ENCODE measurements at places on chromosomes 7 and 10.

DNA sequence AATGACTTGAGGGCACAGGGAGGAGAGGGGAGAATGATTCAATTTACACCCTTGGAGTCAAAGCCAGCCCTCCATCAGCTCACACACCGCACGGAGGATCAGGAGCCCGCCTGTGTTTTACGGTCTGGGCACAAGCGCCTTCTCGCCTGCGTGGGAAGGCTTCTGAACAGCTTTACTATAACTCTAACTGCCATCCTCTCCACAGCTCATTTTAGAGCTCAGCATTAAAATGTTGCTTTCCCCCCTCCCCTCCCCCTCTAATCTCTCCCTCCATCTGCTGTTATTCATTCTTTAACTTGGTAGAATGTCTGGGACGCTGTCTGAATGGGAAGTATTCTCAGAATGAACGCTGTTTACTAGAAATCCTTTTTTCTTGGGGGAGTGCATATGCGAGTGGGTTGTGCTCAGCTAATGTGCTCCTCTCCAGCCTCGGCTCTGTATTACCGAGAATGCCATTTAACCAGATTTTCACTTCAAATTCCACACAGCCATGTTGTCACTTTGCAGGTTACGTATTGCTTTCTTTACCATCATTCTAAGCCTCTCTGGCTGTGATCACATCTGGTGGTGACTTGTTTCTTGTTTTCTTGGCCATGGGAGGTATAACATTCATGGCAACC lies 140.1 kb downstream of the GFRA1 start:
- DNase-seq: no peak

- no peak for DNase-seq
These were observed 33.6 kb downstream of the WASL start for GRCh38 chr7:123715198-123715597.

DNA sequence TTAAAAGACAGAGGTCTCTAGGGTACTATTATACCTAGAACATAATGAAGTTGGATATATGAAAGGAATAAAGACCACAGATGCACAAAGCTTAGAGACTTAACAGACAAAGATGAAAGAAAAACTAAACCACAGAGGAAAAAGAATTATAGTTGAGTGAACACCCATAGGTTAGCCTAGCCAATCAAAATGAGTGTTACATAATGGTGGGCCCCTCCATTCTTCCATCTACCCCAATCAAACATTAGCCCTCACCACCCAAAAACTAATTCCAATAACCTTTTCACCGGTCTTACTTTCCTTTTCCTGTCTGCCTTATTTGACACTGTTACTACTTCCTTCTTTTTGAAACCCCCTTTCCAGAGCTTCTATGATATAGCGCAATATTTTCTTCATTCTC lies 130.1 kb downstream of the ELMO1 start:
- no peak for DNase-seq

- no peak for DNase-seq
These were observed 42.4 kb downstream of the C10orf120 start for GRCh38 chr10:122657255-122657654.

GRCh38 chr7:5173496-5173895 lies 16.5 kb upstream of the WIPI2 start:
- no peak for DNase-seq

- no peak for DNase-seq
These were observed 171.4 kb upstream of the NUPR2 start for GRCh38 chr7:56287429-56288138.

DNA sequence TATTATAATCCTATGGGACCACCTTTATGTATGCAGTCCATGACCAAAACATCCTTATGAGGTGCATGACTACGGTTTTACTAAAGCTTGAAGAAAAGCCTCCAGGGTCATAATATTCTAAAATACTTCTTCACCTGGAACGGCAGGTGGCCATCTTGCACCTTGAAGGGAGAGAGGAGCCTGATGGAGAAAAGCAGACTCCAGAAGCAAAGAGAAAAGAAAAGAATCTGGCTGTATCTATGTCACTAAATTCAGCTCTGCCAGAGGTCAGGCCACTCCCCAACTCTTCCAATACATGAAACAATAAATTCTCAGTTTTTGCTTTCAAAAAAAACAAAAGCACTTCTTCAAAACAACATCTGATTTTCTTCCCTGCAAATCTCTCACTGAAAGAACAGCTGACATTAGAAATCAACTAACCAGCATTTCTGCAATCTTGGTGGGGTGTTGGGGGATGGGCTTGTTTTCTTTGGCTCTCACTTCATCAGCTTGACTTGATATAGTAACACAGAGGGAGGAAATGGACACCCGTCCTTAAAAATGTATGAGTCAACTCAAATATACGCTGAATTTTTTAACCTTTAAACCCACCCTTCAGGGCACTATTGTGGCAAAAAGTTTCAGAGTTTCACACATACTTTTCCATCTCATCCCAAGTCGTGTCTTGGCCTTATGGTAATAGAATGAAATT lies 21.7 kb downstream of the HIBADH start:
- DNase-seq: no peak

GRCh38 chr7:83820641-83821040 lies 171.7 kb upstream of the SEMA3E start:
- no peak for DNase-seq

DNA sequence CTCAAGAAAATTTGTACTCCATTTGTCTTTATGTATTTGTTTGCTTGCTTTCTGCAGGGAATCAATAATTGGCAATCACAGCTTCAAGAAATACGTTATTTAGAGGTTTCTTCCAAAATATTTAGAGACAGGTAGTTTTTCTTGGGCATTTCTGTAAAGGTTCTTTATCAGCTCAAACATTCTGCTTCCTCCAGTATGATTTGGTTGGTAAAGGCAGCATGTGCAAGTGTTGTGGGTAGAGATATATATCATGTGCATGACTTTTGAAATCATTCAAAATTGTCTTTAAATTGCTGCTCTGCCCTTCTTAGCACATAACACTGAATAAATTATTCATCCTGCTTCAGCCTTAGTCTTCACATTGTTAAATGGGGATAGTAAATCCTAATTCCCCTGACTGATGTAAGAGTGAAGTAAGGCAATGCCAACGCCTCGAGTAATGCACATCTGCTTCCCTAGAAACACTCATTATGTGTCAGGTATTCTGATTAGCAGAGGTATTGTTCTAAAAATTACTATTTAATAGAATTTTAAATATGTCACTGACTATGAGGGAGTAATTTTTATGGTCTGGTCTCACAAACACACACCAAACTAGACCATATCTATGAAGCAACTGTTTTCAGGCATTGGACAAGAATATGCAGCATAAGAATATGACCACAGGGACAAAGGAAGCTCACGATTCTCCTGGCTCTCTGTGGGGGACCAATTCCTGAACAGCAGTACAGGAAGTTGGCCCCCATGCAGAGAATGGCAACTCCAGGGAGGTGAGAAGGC lies 77.3 kb upstream of the AKR1E2 start:
- no peak for DNase-seq

GRCh38 chr7:107408349-107408748 lies 61.5 kb upstream of the GPR22 start:
- DNase-seq: no peak

DNA sequence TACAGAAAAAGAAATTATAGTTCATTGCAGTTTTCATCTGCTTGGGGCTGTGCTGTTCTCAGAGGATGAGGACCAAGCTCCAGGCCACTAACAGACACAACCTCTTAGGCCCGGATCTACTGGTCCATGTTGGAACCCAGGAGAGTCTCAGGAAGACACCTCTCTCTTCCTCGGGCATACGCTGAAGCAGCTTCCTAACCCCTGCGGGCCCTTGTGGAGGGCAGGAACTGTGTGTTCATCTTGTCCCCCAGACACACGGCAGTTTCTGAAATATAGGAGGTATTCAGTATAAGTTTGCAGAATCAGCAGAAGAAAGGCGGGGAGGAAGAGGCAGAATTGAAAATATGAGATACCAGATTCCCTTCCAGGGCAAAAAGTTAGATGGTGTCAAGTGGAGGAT lies 78.4 kb downstream of the EEPD1 start:
- DNase-seq: no peak

- DNase-seq: no peak
These were observed 362.7 kb upstream of the SHH start for GRCh38 chr7:156175003-156175402.

DNA sequence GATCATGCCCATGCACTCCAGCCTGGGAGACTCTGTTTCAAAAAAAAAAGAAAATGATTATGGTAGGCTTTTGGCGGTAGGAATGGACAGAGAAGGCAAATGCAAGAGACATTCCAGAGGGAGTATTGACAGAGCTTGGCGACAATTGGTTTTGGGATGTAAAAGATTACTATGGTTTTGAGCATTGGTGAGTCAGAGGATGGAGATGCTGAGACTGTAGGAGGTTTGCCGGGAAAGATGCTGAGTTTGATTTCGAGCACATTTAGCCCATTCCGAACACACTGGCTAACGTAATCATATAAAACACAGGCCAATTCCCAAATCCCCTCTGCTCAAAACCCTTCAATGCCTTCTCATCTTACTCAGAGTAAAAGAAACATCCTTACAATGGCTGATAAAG lies 161.6 kb upstream of the MKLN1 start:
- DNase-seq: no peak

GRCh38 chr7:3928727-3929515 lies 627.9 kb downstream of the SDK1 start:
- DNase-seq: no peak

DNA sequence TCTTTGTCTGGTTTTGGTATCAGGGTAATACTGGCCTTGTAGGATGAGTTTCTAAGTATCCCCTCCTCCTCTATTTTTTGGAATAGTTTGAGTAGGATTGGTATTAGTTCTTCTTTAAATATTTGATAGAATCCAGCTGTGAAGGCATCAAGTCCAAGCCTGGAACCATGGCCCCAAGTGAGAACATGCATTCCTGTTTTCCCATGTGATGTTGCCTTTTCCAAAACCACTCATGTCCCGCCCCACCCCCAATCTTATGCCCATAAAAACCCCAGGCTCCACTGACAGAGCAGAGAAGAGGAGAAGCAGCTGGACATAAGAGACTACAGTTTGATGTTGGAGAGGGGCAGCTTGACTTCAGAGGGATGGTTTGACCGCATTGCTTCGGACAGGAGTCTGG lies 71.2 kb downstream of the MINPP1 start:
- no peak for DNase-seq

DNA sequence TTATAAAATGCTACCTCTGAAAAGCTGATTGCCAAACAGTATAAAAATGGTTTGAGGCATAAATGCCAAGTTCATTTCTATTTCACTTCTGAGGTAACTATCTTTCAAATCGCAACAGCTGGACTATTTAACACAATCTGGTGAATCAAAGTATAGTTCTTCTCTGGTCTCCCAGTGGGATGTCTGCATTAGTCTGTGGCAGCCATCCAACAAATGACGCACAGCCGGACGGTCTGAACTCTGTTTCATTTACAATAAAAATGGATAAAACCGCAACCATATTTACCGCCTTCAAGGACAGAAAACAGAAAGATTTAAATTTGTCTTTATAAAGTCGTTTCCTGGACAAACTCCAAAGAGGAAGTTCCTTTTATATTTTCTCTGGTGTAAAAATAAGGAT lies 41.9 kb downstream of the ENO4 start:
- DNase-seq: no peak

DNA sequence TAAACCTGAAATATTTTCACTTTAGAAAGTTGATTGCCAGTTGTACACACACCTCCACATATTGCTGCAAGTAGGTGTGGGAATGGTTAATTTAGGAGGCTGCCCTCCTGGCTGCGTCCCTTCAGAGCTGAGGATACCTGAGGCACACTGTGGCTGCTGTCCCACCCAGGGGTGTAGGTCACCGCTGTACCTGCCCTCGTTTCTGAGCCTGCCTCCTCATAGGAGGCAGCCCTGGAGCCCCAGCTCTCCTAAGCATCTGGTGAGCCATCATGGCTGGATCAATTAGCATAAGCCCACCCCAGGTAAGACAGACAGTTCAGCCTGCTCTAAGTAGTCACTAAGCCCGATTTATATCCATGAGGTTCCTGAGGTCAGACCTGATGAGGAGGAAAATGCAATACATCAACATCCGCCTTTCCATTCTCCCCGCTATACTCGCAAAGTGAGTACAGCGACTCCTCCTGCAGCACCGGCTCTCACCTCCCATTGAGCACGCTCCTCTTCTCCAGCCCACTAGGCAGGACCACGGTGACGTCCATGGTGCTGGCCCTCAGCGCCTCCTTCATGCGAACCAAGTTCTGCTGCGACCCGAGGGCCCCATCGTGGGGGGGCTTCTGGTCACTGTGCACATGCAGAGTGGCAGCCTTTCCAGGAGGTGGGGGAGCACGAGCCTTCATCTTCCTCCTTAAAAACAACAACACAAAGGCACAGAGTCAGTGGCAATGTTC lies 97.2 kb downstream of the COBL start:
- no peak for DNase-seq

GRCh38 chr10:86712317-86712707 lies 44.0 kb downstream of the LDB3 start:
- no peak for DNase-seq

DNA sequence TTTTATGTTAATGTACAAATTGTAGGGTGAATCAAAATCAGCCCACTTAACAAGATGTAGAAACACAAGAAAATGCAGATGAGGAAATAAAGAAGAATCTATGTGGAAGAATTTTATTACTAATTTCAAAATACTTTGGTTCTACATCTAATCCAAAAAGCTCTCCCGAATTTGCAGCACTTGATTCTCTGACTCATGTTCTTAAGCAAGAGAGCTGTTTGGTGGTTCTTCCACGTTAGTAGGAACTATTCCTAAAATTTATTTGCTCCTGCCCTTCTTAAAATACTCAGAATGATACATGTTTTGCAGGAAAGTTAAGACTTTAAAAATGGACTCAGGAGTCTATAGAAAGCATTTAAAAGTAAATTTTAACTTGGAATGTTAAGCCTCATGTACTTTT lies 91.8 kb downstream of the ZMYND11 start:
- no peak for DNase-seq

Measured in OCI-M1 (cell line).